ENCODE measurements at places on chromosomes 3 and 15.

- DNase-seq = no peak
Measured at GRCh38 chr15:93308026-93308690, 219.1 kb upstream of the RGMA start.

DNA sequence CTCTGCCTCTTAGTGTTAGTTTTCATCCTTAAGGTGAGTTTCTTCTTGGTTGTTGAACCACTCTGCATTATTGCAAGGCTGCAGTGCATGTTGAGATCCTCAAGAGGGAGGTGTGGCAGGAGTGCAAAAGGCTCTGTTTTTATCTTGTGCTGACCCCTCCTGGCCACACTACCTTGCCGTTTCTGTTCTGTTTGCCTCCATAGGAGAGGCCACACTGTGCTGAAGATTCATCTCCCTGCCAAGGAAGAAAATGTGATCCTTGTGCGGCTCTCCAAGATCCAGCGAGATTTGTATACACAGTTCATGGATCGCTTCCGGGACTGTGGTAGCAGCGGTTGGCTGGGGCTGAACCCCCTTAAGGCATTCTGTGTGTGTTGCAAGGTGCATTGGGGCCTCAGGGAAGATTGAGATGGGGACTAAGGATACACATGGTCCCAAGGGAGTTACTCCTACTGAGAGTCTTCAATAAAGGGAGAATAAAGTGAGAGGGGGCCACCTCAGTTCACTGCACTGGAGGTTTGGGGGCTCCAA is 33.0 kb upstream of the TEX264 start:
- DNase-seq = peak; percentile 69

- DNase-seq = no peak
Measured at GRCh38 chr3:30495172-30496065, 111.0 kb upstream of the TGFBR2 start.

DNA sequence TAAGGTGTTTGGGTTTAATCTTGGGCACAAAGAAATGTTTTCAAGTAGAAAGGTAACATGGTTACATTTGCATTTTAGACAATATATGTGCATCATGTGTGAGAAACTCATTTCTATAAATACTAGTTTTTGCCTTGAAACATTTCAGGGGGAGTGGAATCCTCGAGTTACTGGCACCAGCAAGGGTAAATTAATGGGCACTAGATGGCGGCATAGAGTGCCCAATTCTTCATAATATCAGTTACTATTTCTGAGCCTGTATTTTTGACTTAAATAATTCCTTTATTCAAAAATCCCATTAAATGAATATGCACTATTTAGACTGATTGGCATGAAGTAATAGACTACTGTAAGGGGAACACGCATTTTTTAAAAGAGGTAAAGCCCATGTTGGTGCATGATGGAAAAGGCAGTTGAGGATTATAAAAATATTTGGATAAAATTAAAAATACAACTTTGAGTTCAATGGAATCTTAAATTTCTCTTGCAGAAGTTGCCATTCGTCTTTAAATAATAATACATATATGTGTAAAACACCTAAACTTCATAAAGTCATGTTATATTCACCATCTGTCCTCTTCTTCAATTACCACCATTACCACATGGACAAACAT is 106.3 kb downstream of the ZBTB20 start:
- no peak for DNase-seq

GRCh38 chr15:58167095-58167691 is 29.0 kb downstream of the AQP9 start:
- peak; percentile 39 for DNase-seq

GRCh38 chr3:23263796-23264195 is 60.7 kb downstream of the UBE2E2 start:
- no peak for DNase-seq

DNA sequence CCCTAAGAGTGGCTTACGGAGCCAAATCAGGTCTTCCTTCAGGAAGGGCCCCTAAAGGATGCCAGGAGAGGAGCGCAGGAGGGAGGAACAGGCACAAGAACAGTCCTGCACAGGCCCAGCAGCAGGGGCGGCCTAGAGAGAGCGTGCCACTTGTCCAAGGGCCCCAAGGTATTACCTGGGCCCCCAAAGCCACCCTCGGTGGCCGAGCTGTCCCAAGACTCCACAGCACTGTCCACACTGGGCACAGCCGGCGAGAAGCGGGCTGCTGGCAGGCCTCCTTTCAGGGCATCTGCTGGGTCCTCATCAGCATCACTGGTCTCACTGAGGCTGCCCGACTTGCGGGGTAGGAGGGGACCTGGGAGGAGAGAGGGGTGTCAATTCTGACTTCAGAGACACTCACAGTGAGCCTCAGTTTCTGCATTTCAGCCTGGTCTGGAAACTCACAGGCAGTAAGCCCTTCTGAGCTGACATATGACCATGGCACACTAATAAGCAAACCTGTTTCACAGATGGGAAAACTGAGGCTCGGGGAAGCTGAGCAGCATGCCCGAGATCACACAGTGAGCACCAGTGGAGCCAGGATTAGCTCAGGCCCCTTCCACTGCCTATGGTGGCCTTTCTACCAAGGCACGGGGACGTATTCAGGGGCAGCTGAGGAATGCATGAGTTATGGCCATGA is 33.4 kb downstream of the GRIP2 start:
- DNase-seq = no peak

- no peak for DNase-seq
Measured at GRCh38 chr3:65433480-65433879, 605.2 kb downstream of the MAGI1 start.

DNA sequence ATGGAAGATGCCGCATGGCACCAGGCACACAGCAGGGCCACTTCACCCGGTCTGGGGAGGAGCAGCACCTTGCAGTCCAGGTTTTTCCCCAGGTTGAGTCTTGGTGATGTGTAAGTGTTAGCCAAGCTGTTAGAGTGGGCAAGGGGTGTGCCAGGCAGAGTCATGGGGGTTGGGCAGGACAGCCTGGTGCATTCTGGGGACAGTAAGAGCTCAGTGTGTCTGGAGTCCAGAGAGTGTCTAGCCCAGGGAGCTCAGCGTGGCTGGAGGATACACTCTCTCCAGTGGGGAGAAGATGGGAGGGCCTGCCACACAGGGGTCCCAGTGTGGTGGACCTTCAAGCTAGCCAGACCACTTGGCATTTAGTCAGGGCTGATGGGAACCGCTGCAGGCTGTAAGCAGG is 87.4 kb downstream of the AAGAB start:
- DNase-seq = no peak

DNA sequence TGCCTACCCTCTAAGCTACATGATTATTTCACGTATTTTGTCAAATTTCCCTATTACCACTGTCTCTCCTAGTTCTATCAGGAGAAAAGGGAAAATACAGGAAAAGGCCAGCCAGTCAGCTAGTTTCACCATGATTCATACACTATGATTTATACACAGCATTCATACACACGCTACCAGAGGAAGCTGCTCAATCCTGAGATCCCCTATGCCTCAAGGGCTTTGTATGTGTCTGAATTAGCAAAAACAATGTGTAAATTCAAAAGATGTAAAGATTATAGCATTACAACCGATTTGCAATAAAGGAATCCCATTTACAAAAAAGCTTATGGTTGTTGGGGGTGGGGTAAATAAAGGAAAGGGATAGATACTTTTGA is 3.1 kb upstream of the ACKR4 start:
- no peak for DNase-seq

GRCh38 chr3:128489927-128490649 is 2.9 kb downstream of the GATA2 start:
- DNase-seq = peak; percentile 56

GRCh38 chr15:88744548-88745020 is 58.7 kb upstream of the ACAN start:
- DNase-seq = no peak

DNA sequence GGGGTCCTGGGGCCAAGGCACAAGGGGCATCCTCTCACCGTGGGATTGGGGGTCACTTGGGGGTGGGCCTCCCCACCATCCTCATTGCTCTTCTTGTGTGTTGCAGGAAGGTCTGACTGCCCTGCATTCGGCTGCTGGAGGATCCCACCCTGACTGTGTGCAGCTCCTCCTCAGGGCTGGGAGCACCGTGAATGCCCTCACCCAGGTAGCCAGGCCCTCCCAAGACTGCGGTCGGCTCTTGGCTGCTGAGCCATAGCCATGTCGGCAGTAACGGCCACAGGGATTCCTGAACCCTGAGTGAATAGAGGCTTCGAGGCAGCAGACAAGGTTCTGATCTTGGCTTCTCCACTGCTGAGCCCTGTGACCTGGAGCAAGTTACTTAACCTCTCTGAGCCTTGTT is 19.7 kb downstream of the ANKDD1A start:
- DNase-seq = no peak

- DNase-seq = no peak
Measured at GRCh38 chr15:43859546-43859945, 32.7 kb downstream of the WDR76 start.

DNA sequence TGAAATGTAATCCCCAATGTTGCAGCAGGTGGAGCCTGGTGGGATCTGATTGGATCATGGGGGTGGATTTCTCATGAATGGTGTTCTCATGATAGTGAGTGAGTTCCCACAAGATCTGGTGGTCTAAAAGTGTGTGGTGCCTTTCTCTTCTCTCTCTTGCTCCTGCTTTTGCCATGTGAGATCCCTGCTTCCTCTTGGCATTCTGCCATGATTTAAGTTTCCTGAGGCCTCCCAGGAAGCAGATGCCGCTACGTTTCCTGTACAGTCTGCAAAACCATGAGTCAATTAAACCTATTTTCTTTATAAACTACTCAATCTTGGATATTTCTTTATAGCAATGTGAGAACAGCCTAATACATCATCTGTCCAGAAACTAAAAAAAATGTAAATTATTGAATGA is 298.3 kb downstream of the MEX3B start:
- DNase-seq = no peak

DNA sequence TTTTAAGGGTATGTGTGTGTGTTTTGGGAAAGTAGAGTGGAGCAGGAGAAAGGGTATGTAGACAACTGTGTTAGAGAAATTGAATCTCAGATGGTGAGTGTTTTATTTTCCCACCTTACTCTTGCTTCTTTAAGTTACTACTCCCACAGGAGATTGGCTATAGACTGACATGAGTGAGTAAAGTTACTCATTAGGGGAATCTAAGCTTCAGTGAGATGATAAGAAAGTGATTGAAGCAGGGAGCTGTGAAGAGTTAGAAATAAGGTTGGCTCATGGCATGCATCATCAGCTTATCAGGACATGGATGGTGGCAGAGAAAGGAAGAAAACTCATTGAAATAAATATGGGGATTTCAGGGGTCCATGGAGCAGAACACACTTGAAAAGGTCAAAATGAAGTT is 88.9 kb downstream of the MBNL1 start:
- no peak for DNase-seq

DNA sequence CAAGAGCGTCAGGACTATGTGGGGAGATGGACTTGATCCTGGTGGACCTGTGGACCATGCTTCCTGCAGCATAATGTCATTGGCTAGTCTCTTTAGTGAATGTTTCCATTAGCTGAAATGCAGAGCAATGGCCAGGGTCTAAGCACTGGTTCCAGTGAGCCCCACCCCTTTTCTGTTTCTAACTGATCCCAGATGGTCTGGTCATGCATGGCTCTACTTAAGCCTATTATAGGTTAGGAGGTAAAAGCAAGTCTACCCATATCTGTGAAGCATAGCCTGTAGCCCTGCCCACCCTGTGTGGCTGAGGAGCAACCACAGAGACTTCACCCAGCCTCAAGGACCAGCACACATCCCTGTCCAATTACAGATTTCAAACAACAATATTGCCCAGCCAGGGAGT is 419.2 kb downstream of the ZNF385D start:
- DNase-seq = no peak
